Stimulated activated CD4-positive, alpha-beta T cell treated with anti-CD3 and anti-CD28 coated beads, TNF-alpha, amount 100 ng/mL, for 4 hours (primary cell): ENCODE measurements at places on chromosomes 3 and 15.

DNA sequence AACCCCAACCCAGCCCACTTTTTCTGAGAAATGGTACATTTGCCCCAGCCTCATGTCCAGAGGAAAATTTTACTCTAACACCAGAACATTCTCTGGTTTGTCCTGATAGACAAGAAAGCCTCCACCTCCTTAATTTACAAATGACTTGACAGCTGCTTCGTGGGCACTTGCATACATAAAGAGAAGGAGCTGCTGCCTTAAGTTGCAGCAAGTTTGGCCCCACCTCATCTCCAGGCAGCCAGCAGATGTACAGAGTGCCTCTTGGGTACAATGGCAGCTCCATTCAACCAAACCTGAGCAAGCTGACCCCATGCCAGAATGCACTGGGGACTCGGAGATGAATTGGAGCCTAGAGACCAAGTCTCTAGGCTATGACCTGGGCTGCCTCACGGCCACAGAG is 6.2 kb upstream of the H1-8 start:
- no peak for DNase-seq

GRCh38 chr3:66039590-66039887 is 821 bp upstream of the MAGI1 start:
- DNase-seq, result no peak

DNA sequence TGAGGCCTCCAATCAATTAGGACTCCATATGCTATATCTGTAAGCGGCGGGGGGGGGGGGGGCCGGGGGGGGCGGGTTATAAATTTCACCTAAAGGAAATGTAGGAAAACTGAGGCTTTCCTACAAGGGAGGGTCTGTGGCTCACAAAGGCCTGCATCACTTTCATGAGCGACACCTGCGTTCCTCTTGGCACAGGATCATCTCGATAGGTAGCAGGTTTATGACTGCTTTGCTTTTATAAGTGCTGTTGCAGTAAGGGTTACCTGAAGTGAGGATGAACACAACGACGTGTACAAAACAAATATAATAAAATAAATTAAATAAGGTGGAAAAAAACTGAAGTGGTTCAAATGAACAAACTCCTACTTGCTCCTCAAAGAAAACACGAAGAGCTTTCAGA is 194.3 kb downstream of the FOXP1 start:
- DNase-seq, result no peak

DNA sequence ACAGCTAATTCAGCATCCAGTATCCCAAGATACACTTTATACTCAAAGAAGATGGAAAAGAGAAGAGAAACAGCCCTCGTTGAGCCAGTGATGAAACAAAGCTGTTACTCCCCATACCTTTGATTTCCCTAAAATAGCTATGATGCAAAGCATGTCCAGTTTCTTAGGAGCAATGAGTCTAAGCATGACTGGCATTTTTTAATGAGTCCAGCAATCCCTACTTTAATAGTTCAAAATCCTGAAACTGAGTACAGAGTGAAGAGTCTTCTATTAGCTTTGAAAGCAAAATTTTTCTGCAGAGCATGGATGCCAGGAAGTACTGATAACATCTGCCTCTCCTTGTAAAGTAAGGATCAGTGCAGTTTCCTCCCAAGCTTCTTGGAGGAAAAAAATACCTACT is 302.7 kb downstream of the IL5RA start:
- DNase-seq, result no peak

DNA sequence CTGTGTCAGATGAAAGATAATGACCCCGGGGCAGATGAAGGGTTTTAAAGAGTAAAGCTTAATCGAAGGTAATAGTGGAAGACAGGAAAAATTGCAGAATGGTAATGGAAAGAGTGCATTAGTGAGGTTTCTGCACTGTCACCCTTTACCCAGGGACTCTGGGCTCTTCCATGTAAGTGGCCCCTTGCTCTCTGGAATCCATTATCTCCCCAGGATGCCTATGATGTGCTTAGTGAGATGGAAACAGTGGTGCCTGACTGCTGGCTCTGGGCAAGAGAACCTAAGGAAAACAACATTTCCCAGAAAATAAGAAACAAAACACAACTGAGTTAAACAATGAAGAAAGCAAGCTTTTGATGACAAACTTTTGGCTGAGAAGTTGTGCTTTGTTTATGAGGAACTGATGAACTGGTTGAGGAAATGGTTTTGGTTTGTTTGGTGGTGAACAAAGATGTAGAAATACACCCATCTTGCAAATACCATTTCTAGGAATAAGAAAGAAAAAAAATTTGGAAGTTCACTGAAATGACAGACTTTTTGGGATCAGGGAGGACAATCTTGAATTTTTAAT is 119.9 kb upstream of the RASGRP1 start:
- no peak for DNase-seq

DNA sequence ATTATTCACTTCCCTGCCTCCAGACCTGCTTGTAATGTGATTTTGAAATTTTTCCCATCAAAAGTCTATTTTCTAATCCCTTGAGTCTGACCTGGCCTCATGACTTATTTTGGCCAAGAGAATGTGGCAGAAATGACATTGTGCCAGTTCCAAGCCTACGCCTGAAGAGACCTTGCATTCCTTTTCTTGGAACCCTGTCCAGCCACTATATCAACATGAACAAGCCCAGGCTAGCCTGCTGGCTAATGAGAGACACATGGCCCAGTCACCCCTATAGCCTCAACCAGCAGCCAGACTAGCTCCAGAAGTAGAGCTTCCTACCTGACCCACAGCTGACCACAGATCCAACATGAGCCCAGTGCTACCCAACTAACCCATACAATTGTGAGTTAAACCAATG is 121.1 kb upstream of the ACP3 start:
- no peak for DNase-seq

GRCh38 chr3:101828691-101829436 is 20.4 kb upstream of the NFKBIZ start:
- DNase-seq, result no peak

DNA sequence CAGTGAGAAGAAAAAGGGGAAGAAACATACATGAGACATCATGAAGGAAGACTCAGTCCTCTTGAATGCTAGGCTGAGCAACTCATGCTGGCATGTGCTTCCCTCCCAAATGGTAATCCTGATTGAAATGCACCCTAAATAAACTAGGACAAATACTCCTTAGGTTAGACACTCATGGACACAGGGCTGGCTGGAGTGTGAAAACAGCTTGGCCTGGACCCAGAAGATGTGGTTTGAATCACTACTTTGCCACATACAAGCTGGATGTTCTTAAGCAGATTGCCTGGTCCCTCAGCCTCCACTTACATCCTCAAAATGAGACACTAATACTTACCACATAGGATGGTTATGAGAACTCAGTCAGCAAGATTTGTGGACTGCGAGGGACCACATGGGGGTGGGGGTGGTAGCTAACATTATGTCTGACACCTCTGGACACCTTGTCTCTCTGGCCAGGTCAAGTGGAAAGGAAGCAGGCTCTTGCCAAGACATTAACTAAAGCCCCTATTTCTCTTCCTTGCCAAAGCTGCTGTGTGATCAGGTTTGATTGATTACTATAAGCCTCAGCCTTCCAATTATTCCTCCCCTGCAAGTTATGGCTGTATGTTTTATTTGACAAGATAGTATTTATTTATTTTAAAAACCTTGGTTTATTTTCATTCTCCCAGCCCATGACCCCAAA is 138.9 kb upstream of the SLC7A14 start:
- no peak for DNase-seq

- DNase-seq, result no peak
Observed at GRCh38 chr3:119653876-119654275, 6.5 kb downstream of the POPDC2 start.
